ENCODE measurements at places on chromosomes 16 and 17.

- DNase-seq, result peak; percentile 4
Observed at GRCh38 chr17:41324180-41325075, 8.9 kb upstream of the KRTAP17-1 start.

GRCh38 chr17:6498901-6499540 lies 54.8 kb downstream of the PIMREG start:
- no peak for DNase-seq

DNA sequence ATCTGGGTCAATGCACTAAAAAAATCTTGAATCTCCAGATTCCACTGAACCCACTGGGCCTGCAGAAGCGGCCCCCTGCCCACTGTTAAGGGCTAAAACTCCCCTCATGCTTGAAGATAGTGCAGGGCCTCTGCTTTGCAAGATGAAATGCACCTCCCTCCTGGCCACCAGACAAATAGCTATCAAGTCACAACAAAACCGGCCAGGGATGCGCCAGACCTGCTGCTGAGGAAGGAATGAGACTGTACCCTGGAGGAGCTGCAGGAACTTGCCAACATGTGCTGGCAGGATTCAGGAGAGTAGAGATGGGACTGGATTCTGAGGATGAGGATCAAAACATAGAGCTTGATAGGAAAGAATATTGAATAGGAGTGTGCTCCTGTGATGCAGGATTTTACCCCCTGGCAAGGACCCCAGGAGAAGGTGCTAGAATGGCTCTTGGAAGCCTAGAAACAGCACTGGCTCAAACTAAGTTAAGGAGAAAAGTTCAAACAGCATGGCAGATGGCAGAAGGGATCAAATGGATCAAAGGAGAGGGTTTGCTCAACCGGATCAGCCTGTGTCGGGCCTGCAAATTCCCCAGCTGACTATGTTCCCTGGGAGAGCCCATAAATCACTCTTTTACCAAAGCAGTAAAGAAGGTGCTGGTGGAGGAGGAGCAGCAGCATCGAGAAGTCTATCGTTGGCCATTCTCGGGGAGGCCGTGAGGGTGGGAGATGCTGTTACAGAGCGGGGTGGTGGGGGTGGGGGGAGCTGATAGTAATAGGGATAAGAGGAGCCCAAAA lies 27.2 kb upstream of the XYLT2 start:
- no peak for DNase-seq

GRCh38 chr17:50835301-50836234 lies at the start of gene WFIKKN2:
Gene WFIKKN2, plus strand, starts transcription at chr17:50835586. Its CDS starts 352 bp downstream, at chr17:50835938.
- no peak for DNase-seq

GRCh38 chr16:80299416-80299815 lies 241.4 kb upstream of the DYNLRB2 start:
- DNase-seq, result no peak

DNA sequence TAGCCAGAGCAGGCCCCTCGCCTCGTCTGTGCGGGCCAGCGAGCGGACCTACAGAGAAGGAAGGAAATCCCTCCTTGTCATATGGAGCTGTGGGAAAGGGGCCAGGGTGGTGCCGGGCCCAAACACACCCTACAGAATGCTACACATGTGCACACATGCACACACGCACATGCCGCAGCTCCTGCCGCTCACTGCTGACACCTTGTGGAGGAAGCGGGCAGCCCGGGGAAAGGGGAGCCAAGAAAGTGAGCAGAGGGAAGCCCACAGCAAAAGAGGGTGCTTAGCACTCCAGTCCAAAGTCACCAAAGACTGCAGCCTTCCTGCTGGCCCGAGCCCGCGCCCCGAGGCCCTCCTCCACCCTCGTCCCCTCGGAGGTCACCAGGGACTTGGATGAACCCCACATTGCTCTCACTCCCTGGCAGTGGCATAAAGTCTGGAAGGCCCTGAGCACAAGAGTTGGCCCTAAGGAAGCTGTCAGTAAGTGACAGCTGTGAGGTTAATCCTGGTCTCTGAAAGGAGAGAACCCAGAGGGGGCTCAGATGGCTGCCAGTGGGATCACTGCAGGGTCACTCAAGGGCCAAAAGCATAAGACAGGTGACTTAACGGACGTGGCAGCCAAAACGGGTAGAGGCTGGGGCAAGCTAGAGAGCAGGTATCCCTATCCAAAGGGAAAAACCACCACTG lies 68.2 kb downstream of the MYO18A start:
- peak; percentile 57 for DNase-seq

GRCh38 chr17:2067048-2067561 lies 12.2 kb downstream of the HIC1 start:
- DNase-seq, result no peak

GRCh38 chr16:66512272-66513110 lies 37.4 kb downstream of the TK2 start:
- no peak for DNase-seq

DNA sequence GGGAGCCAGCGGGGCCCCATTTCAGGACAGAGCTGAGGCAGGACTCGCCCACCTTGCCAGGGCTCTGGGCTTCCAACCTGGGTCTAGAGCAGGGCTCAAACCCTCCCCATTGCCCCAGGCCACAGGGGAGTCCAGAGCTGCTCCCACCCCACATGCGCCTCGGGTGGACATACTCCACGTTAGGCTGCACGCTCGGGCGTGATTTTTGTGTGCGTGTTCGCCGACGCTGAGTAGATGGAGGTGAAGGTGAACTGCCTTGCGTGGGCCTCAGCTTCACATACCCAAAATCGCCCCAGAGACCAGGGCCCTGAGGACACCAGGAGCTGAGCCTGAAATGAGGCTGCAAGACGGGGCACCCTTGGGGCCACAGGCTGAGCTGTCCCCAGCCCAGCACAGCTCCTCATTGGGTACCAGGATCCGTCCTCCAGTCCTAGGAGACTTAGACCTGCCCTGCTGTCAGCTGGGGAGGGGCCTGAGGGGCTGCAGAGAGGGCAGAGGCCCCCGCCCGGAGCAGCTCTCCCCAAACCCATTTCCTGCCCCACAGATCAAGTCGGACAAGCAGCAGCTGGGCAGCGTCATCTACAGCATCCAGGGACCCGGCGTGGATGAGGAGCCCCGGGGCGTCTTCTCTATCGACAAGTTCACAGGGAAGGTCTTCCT lies 8.2 kb downstream of the CDH15 start:
- DNase-seq, result no peak

DNA sequence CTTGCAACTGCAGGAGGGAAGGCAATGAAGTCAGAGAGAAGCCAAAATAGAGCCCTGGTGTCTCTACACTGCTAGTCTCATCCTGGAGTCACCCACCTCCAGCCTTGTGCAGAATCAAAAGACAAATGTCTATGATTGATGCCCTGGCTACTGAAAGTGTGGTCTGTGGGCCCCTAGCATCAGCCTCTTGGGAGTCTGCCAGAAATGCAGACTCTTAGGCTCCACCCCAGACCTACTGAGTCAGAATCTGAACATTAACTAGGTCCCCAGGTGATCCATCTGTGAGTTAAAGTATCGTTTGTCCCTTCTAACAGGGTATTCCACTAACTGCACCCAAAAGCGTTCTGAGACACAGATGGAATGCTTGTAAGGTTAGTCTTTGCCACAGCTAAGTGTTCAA lies 21.2 kb downstream of the EARS2 start:
- no peak for DNase-seq

GRCh38 chr16:84836967-84837366 lies 17.2 kb downstream of the CRISPLD2 start:
- DNase-seq, result no peak

- DNase-seq, result peak; percentile 86
Observed at GRCh38 chr17:46851029-46851741, at the start of gene WNT9B. Gene WNT9B, plus strand, starts transcription at chr17:46851583. Its CDS starts 56 bp downstream, at chr17:46851639.

GRCh38 chr16:25256695-25257469 lies 763 bp downstream of the ZKSCAN2 start:
- peak; percentile 25 for DNase-seq

GRCh38 chr17:17398188-17398942 lies 78.4 kb upstream of the MED9 start:
- DNase-seq, result no peak

DNA sequence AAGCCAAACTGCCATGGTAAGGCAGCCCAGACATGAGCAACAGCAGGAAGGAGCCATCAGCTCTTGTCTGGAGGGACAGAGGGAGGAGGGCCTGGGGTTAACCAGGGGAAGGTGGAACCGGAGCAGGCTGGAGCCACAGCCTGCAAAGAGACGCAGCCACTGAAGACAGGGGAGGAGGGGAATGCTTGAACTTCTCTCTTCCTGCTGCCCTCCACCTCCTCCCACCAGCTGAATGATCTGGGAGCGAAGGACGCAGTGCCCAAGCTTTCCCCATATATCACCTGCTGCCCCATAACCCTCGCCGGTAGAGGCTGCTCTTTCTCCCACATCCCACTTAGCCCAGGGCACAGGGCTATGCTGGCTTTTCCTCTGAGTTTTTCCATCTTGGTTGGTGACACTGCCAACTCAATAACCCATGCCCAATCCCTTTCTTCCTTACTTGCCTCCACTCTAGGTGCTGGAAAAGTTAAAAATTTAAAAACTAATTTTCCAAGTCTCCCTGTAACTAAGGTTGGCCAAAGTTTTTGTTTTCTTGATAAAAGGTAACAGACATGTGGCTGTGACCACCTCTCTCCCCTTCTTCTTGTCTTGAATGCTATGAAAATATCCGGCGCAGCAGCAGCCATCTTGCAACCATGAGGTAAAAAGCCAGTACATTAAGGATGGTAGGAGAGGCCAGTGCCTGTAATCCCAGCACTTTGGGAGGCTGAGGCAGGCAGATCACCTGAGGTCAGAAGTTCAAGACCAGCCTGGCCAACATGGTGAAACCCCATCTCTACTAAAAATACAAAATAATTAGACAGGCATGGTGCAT lies 21.8 kb upstream of the CACNG4 start:
- no peak for DNase-seq

DNA sequence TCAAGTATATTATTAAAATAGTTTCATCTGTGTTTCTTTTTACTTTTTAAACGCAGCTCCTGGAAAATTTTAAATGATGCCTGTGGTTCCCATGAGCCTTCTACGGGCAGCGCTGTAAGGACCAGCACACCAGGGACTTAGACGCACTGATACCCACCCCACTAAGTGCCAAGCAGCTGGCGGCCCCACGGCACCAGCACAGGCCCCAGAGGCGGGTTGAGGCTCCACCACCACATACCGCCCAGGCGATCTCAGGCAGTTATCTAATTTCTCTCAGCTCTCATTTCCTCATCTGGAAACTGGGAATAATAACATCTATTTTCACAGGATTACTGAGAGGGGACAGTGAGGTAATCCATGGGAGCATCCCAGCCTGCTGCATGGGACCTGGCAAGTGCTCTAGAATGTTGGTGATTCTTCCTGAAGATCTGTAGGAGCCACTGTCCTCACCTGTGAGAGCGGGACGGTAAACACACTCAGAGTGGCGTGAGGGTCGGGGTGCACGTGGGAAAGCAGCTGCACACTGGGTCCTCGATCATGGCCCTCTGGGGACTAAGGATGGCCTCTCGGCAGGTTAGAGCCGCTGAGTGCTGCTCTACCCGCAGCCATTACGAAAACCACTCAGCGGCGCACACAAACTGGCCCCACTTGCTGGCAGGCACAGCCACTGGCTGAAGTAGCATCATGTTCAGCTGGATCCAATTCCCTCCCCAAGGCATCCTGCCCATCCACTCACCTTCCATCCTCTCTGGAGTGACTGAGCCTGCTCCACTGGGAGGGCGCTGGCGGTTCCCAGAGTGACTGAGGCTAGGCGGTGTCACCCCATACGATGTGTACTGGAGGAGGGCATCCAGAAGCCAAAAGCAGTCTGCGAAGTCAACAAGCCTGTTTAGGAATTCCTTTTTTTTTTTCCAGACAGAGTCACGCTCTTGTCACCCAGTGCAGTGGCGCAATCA lies 17.6 kb upstream of the SLC38A8 start:
- DNase-seq, result no peak

DNA sequence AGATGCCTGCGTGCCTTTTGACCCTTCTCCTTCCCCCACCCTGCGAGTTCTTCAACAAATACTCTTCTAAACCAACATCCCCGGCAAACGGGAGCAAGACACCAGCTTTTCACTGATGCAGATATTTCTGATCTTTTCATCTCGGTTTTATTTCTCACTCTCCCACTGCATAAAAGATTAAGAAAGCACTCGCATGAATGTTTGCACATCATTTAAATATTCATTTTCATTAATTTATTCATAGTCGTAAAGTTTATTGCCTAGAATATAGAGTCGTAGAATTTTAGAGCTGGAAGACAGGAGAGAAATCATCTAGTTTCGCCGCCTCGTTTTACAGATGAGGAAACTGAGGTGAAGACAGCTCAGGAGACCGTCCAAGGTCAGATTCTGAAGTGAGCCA lies 488.1 kb downstream of the MAF start:
- no peak for DNase-seq

GRCh38 chr17:43572368-43572980 lies 26.3 kb upstream of the ETV4 start:
- no peak for DNase-seq

DNA sequence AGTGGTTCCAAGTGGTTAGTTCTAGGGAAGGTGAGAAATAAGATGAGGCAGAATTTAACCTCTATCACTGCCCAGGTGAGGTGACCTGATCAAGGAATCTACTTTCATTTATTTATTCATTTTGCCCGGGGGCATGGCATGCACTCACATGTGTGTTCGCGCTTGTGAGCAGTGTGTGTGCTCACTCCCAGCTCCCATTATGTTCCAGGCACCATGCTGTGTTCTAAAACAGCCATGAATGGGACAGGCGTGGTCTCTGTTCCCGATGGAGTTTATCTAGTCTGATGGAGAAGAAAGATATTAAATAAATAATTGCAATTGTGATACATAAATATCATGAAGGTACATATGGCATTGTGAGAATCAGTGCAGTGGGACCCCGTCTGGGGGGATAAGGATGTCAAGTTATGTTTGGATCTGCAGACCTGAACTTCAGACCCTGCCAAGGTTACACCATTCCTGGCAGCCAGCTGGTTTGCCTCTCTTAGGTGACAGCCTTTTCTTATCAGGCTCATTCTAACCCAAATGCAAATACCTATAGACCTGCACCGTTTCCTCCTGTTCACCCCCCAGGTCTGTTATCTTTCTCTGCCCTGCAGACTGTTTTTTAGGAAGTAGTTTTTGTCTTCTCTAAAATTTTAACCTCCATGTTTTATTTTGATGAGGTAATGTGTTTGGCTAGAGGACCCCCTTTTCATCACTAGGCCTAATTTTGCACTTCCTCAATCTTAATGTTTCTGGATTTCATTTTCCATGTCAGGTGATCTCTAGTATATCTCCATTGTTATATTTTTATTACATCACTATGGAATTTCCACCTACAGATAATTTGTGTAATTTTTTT lies 11.8 kb downstream of the CYB5B start:
- DNase-seq, result peak; percentile 81

DNA sequence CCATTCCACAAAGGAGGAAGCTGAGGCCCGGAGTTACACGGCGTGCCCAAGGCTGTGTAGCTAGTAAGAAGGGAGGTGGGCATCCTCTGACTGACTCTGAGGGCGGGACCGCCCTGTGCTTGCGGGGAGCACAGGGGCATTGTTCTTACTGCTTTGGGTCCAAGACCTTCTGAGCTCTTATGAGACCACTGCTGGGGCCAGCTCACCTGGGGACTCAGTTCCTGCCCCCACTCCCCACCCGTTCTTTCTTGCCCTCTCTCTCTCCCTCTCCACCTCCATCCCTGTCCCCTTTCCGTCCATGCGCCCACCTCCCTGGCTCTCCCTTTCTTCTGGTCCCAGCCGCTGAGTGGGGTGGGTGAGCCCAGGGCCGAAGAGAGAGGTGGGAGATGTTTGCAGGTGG lies 19.6 kb downstream of the CCR7 start:
- DNase-seq, result no peak

Measured in NCI-H345 (cell line).